ENCODE measurements at places on chromosomes 6 and 20.
A peak's percentile ranks its signal among the peaks of the same experiment; 100 is the strongest.

- no peak for DNase-seq
These were observed 46.4 kb downstream of the SLC9A8 start for GRCh38 chr20:49859011-49859410.

GRCh38 chr20:53940907-53941545, 129.4 kb downstream of the BCAS1 start:
- no peak for DNase-seq

DNA sequence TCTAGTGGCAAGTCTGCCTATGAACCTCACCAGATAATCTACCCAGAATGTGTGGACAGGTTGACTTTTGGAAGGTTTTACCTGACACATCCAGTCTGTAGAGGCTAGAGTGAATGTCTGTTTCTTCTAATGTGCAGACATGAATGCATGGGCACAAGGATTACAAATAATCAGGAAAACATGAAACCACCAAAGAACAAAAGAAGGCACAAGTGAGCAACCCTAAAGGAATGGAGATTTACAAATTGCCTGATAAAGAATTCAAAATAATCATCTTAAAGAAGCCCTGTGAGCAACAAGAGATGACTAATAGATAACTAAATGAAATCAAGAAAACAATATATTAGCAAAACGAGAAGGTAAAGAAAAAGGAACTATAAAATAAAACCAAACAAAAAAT, 876.1 kb upstream of the ADGRB3 start:
- no peak for DNase-seq

DNA sequence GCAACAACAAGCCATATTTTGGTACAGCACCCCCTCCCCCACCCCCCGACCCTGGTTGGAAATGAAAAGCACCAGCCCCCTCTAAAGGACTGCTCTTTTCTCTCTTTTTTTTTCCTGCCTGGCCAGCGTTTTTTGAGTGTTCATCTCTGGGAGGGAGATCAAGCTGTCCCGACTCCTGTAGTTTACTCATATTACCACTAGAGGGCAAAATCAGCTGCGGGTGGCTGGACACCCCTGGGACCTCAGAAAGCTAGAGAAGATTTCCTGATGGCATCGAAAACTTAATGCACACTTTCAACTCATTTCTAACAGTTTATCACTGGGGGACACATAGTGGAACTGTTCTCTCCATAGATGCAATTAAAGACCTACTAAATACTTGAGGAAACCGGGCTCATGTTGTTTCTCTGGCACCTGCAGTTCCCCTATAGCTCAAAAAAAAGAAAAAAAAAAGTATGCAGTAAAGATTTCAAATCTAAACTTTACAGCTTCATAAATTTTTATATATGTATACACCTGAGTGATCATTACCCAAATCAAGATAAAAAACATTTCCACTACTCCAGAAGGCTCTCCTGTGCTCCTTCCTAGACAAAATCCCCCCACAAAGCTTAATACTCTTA, 24.4 kb downstream of the CNBD2 start:
- DNase-seq = peak; percentile 21

- no peak for DNase-seq
These were observed 190.7 kb downstream of the ARID1B start for GRCh38 chr6:156967852-156968251.

GRCh38 chr6:26064619-26065257, 22.5 kb upstream of the HFE start:
- no peak for DNase-seq

- DNase-seq = no peak
These were observed 3.9 kb downstream of the NR2E1 start for GRCh38 chr6:108169464-108170331.

DNA sequence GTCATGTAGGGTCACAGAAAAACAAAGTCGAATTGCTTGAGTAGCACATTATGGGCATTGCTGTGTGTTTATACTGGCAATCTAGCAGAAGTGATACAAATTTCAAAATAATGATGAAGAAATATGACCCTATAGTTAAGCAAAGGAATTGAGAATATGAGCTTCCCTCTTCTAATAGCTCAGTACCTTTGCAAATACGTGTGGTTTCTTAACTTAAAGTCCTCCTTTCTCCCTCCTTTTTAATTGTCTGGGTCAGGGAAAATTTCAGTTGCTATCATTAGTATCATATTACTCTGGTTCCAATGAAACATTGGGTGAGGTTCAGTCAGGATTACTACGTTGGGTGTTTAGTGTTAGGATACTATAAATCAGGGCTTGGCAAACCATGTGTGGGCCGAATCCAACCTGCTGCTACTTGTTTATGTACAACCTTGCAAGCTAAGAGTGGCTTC, 166.8 kb upstream of the CARMIL1 start:
- DNase-seq = no peak

DNA sequence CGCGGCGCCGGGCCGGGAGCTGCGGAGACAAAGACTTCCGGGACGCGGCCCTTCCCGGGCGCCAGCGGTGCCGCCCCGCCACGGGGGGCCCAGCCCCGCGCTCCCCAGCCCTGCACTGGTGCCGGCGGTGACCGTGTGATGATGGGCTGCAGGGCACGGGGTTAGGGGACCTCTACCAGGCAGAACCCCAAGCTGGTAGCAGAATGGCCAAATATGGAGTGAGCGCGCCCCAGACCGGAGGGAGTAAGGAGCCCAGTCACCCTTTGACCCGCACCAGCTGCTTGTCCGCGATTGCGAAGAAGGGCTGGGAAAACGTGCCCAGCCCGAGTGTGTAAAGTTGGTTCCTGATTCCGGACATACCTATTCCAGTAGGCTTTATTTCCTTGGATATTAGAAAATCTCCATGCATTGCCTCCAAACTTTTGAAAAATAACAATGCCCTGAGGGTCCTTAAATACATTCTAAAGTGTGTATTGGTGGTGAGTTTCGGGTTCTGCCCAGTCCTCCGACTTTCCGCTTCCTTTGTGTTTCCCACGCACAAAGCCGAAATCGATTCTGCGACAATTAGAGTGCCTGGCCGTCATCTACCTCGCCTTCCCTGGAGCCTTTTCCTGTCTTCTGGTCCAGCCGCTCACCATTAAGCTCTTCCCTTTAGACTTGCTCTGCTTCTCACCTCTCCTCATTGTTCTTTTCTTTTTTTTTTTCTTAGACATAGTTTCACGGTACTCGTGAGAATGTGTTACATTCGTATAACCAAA, 1.1 kb downstream of the ABRACL start:
- DNase-seq = no peak
